ENCODE measurements at places on chromosomes 7 and 10.

GRCh38 chr10:56096226-56096517, 264.9 kb downstream of the ZWINT start:
- no peak for DNase-seq

DNA sequence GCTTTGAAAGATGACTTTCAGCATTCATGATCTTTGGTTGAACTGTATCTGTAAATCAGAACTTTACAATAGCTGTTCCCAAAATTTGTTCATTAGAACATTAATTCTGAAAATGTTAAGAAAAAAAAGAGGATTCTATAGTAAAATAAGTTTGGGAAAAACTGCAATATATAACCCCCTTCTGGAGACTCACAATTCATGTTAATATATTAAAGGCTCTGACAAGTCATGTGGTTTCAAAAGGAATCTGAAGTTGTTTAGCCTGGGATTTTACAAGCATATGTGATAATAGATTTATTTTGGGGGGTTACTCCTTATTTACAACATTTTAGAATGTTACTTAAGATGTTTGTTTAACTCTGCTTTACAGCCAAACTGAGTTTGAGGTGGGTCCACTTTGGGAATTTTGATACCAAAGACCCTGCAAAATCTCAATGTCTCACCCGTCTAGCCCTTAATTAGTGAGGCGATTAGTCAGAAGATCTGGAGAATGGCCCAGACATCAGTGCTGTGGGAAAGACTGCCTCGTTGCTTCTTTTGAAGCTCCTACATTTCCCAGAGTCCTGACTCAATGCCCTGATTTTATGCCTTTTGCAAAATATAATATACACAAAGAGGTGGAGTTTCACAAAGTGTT, 40.0 kb downstream of the CDK1 start:
- DNase-seq, result no peak

DNA sequence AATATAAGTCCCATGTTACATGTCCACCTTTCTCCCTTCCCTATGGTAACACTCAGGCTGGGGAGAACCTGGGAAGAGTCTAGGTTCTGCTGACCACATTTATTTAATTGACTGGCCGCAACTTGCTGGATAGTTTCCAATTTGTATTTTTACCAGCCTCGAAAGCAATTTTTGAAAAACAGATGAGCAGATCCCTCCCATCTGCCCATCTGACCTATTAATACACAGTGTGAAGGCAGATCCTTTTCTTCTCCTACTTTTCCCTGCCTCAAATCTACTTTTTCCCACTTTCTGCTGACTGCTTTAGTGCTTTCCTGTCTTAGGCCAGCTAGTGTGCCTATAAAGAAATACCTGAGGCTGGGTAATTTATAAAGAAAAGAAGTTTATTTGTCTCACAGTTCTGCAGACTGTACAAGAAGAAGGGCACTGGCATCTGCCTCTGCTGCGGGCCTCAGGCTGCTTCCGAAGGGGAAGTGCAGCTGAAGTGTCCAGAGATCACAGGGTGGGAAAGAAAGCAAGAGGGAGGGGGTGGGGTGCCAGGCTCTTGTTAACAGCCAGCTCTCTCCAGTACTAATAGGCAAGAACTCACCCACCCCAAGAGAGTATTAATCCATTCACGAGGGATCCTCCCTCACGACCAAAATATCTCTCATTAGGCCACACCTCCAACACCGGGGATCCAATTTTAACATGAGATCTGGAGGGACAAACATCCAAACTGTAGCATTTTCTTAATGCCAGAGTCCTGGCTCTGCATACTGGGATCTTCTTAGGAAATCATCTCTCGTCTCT, 336.0 kb upstream of the IGFBP3 start:
- no peak for DNase-seq

DNA sequence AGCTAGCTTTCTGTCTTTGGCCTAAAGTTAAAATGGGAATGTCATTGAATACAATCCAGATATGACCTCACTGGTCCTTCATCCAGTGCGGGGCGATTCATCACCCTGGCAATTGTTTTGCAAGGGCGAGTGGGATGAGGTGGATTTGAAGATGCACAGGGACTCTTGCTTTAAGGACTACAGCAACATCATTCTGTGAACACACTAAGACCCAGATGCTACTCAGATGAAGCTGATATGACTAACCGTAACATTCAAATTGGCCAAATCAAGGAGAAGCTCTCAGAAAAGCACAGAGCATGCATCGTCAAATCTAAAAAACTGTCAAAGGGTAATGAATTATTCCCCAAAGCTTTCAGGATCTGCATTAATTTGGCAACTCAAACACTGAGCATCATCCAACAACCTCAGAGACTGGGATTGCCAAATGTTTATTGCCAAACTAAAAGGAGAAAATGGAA, 12.8 kb downstream of the CPA1 start:
- DNase-seq, result no peak

- peak; percentile 29 for DNase-seq
Observed at GRCh38 chr10:11685787-11686218, 56.4 kb upstream of the ECHDC3 start.

GRCh38 chr7:154931906-154932305, 71.0 kb downstream of the PAXIP1 start:
- DNase-seq, result no peak

DNA sequence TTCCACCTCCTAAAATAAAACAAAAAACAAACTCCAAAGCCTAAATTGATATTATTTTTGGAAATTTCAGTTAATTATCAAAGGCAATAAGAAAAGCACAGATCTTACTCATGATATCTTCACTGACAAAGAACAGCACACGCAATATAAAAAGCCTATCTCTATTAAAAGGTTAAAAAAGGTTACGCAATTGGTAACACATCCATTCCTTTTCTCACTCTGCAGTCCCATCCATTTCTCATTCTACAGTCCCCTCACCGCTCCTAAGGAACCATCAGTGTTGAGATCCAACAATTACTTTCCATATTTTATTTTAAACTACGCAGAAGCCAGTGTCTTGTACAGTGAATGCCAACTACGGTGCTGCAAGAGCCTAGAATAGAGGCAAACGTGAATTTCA, 1.3 kb downstream of the SEC61G start:
- DNase-seq, result no peak

- no peak for DNase-seq
Observed at GRCh38 chr10:63865210-63865609, 344.0 kb downstream of the REEP3 start.

DNA sequence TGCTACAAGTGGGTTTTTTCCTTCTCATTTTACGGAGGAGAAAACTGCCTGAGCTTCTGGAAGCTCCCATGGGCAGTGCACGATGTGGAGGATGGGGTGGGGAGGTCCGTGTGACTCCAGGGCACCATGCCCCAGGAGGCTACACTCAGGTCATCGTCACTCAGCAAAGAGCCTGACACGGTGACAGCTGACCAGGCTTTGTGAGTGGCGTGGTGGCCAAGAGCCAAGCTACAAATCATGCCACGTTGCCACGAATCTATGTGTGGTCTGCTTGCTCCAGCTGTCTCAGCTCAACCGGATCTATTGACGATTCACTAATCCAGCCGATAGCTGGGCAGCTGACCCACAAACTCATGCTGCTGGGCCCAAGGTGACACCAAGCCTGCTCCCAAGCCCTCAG, 27.6 kb upstream of the C10orf71 start:
- DNase-seq, result no peak

DNA sequence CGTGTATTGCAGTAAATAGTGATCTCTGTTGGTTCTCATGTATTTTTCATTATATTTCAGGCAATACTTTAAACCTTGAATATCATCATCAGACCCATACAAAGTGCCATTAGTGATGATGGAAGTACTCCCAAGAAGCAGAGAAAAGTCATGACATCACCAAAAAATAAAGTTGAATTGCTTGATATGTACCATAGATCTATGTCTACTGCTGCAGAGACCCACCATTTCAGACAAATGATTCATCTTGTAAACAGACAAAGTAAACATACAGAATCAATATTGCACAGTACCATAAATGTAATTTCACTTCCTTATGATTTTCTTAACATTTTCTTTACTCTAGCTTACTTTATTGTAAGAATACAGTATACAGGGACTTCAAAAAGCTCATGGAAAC, 347.8 kb downstream of the IPMK start:
- no peak for DNase-seq

DNA sequence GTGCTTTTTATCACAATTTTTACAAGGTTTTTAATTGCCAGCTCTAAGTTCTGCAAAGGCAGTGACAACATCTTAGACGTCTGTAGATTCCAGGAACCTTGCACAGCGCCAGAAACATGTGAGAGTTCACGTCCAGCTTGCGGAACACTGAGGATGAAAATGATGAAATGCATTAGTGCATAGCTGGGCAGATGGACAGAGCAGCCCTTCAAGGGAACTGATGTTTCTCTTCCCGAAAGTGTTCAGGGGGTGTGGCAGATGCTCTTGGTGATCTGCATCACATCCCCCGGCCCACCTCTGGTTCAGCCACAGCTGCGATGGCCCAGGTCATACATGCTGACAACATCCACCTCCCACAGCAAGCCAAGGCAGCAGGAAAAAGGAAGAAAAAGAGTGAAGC, 40.9 kb downstream of the ITIH5 start:
- DNase-seq, result no peak

DNA sequence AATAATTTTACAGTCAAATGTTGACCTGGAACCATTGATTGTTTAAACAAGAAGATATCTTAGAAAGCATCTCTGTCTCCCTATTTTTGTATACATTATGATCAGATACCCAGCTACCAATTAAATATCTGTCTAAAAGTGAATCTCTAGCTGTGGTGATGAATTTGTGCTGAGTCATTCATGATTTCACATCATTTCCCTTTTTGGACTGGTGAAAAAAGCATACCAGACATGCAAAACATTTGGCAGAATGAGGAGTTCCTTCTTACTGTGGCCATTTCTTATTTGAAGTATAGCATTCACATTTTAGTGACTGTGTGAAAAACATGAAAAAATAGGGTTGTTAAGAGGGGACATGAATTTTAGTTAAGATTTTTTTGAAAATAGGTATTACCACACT, 98.0 kb upstream of the GATA3 start:
- DNase-seq, result no peak

- no peak for DNase-seq
Observed at GRCh38 chr10:35545878-35546590, 59.1 kb upstream of the GJD4 start.

DNA sequence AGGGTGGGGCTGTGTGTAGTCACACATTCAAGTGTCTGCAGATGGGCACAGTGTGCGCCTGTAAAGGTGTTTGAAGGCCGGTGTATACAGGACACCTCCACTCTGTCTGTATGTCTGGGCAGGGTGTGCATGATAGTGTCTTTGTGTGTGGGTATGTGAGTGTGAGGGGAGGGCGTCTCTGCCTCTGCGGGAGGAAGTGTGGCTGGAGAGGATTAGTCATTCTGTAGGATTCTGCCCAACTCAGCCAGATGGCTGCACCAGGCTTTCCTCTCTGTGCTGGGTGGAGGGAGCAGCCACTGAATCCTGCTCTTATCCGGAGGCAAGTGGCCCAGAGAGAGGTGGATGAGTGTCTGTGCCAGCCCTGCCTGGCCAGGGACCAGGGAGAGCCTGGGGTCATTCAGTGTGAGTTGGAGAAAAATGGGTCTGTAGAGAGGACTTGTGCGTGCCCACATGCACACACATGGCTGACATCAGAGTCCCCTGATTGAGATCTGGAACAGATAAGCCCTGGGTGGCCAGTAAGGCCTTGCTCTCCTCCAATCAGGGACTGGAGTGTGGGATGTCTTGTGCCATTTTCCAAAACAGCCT, 1.7 kb downstream of the SFXN3 start:
- DNase-seq, result peak; percentile 63

Measured in stimulated activated CD4-positive, alpha-beta T cell treated with anti-CD3 and anti-CD28 coated beads, Interleukin-4, amount 100 ng/mL, for 24 hours (primary cell).